ENCODE measurements at places on chromosomes 13 and 19.
A peak's percentile ranks its signal among the peaks of the same experiment; 100 is the strongest.

- DNase-seq: no peak
Measured at GRCh38 chr19:1410789-1411188, 3.4 kb downstream of the DAZAP1 start.

DNA sequence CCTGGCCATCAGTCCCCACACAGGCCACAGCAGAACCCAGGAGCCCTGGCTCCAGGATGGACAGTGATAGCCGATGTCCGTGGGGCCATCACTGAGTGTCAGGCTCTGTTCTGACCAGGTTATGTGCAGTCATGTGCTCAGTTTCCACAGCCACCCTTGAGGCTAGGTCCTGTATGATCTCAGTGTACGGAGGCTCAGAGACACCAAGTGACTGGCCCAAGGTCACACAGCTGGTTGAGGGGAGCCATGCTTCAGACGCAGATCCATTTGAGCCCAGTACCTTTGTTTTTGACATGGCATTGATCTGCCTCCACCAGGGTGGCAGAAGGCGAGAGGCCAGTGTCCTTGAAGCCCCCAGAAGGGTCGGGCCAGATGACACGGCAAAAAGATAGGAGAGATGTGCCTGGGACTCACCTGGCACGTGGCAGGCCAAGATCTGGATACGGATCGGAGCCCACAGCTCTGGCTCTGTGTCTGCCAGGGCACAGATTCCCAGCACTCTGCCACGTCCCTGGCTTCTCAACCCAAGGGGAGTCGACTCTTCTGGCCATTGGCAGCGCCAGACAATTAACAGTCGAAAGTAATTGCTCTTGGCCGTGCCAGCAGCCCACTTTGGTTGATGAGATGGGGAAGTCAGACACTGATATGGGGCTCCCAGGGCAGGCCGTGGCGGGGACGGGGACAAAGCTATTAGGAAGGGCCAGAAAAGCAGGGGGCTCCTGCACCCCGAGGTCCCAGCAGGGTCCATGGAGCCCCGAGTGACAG, 15.6 kb downstream of the EVI5L start:
- no peak for DNase-seq

GRCh38 chr13:58989556-58989955, 1174.2 kb downstream of the DIAPH3 start:
- DNase-seq: no peak

- DNase-seq: no peak
Measured at GRCh38 chr13:74093691-74094090, 40.5 kb downstream of the KLF12 start.

- no peak for DNase-seq
Measured at GRCh38 chr13:109719962-109720646, 66.3 kb downstream of the IRS2 start.

DNA sequence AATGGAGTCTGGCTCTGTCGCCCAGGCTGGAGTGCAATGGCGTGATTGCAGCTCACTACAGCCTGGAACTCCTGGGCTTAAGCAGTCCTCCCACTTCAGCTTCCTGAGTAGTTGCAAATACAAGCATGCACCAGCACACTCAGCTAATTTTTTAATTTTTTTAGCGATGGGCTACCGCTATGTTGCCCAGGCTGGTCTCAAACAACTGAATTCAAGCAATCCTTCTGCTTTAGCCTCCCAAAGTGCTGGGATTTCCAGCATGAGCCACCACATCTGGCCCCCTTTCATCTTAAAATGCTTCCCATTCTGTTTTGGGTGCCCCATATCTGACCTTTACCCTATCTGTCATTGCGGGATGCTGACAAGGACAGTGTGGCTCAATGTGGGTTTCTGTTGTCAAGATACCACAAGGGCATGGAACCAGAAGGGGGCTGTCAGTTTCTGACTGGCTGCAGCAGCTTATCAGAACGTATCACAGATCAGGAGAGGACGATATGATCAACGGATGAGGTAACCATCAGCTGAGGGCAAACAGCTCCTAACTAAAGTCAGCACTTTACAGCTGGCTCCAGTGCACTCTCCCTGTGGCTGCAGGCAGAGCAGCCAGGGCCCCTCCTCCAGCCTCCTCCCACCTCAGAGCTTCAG, 32.4 kb downstream of the GPR42 start:
- DNase-seq: no peak

DNA sequence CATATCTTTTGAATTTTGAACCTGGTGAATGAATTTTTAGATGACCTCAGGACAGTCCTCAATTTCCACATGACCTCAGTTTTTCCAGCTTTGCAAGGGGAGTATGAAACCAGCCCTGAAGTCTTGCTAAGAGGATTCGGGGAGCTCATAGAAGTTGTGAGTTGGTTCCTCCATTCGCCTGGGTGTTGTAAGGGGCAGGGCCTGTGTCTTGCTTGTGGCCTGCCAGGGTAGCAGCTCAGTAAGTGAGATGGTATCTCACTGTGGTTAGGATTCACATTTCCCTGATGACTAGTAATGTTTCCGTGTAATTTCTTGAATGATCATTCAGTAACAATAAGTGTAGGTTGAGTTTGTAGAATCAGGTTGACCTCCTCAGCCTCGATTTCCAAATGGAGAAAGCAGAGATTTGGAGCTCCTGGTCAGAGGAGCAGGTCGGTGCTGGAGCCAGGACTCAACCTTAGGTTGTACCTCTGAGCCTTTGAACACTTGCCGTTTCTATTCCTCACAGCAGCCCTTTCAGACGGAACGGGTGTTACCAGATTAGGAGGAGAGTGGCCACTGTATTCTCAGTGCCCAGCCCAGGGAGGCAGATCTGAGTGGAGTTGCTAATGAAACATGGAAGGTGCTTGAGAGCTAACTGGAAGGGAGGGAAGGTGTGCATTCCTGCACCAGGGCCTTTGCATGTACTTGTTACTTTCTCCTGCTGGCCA, 14.6 kb downstream of the NACC1 start:
- no peak for DNase-seq

DNA sequence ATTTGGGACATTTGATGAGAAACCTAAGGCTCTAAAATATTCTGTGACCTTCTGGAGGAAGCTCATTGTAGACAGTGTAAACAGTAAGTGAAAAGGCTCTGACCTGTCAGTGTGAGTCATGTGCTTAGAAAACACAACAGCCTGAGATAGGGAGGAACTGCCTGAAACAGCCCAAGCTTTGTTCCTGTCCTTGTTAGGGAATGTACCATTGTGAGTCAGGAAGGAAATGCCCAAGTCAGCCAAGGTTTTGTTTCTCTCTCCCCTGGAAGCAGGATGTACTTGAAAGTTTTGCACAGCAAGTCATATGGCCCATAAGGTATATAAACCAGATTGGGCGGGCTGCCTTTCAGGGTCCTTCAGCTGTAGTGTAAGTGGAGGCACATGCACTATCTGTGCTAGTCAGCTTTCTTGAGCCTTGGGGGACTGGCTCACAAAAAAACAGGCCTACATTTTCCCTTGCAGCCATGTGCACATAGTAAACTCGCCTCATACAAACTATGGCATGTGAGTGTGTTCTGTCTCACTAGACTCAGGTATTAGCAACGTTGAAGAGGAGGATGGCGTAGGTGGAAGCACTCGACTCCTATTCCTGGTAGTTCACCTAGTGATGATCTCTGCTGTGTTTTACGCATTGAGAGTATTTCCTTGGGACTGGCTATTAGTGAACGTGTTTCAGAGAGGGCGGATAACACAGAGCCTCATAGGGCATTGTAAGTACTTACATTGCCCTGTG, 141.2 kb upstream of the KLHL1 start:
- no peak for DNase-seq

GRCh38 chr13:43938449-43938848, 58.7 kb downstream of the LACC1 start:
- no peak for DNase-seq

GRCh38 chr13:73210218-73210883, 151.5 kb downstream of the KLF5 start:
- DNase-seq: no peak

GRCh38 chr19:48663667-48664066, 9.2 kb downstream of the NTN5 start:
- no peak for DNase-seq

GRCh38 chr13:109784590-109785140, 1.7 kb downstream of the IRS2 start:
- no peak for DNase-seq

DNA sequence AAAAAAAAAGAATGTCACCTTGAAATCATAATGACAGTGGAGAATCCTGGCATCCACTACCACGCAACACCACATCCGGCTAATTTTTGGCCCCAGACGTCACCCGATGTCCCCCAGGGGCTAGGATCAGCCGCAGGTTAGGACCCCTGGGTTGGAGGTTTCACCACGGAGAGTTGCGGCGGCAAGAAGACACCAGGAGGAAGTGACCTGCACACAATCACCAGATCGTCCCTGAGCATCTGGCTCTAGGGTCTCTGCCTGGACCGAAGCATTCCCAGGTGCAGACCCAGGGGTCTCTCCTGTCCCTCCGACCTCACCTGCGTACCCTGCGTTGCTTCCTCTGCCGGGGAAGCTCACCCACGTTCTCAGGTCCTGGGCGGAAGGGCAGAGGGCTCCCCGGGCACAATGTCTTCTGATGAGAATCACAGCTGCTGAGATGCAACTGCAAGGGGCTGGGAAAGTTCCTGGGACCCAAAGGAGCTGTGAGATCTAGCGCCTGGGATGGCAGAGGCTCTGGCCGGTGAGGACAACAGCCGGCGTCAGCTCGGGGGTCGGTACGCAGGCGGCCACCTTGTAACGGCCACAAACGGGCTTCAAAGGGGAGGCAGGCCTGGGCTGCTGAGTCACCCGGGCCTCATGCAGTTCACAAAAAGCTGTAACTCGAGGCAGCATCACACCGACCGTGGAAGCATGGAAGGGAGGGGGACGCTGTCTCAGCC, 111.2 kb downstream of the GADD45B start:
- no peak for DNase-seq

DNA sequence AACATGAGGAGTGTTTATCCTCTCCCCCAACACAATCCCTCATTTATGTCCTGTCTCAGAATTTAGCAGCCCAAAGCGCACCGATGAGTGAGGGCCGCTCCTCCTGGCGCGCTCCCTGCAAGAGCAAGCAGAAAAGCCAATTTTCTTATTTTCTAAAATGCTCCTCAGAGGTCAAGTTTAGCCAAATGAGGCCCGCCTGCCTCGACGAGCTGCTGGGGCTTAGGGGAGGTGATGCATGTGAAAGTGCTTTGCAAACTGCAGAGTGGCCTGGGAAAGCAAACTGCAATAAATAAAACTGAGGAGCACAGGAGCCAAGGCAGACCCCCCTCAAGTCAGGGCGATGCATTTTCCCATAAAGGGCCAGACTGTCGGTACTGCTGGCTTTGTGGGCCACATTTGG, 29.0 kb downstream of the CAPS start:
- DNase-seq: no peak

DNA sequence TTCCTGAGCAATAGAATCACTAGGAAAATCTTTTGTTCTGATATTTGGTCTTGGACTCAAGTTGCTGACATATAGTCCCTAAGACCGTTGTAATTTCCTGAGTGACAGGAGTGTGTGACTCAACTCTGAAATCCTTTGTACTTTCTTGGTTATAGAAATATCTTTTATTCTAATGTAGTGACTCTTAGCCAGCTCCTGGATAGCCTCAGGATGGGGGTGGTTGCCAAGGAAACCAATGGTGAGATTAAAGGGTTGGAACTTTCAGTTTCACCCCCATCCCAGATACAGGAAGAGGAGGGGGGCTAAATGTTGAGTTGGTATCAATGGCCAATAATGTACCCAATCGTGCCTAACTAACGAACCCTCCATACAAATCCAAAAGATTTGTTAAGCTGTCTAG, 41.8 kb downstream of the MBD3L2B start:
- no peak for DNase-seq

GRCh38 chr13:26880735-26881134, 120.1 kb upstream of the GPR12 start:
- no peak for DNase-seq

DNA sequence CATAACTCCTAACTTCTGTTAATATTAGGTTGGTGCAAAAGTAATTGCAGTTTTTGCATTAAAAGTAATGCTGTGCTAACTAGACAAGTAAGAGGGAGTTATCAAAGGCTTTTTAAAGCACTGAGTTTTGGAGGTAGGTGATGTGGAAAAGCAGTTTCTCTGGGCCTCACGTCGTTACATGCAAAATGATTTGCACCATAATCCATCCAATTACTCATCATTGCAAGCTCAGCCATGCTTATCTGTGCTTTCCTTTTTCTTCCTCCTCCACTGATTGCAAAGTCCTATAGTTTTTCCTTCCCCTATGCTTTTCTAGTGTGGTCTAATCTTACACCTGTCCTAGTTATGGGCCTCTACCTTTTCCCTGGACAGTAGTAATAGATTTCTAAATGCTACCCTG, 35.4 kb upstream of the INTS6 start:
- DNase-seq: no peak

- DNase-seq: peak; percentile 56
Measured at GRCh38 chr13:44921931-44922758, 67.1 kb downstream of the NUFIP1 start.

DNA sequence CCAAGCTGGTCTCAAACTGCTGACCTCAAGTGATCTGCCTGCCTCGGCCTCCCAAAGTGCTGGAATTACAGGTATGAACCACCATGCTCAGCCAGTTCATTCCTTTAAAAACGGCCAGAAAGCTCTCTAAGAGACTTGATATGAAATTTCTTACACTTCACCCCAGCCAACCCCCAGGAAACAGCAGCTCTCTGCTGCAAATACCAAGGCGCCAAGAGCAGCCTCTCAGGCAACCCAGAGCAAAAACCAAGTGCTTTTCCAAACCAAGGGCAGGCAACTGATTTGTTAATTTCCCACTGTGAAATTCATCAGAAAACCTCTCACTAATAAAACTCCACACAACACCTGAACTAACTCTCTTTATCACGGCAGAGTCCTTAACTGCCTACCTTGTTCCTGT, 44.9 kb downstream of the LATS2 start:
- DNase-seq: no peak

DNA sequence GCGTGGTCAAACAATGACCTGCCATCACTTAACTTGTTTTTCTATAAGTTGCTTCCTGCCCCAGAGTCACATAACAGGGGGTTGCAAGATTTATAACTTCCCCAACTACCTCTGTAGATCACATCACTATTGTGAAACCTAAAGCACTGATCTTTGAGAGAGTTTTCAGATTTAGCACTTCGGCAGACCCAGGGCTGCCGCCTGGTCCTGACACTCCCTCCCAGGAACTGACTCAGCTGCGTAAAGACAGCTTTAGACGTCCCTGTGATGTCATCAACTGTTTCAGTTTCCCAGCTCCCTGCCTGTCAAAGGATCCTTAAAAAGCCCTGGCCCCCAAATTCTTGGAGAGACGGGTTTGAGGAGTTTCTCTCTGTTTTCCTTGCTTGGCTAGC, 33.3 kb downstream of the IGFL2 start:
- DNase-seq: no peak

GRCh38 chr13:38346764-38347163, 2.9 kb upstream of the UFM1 start:
- DNase-seq: no peak

GRCh38 chr13:75555836-75556235, 6.2 kb downstream of the UCHL3 start:
- DNase-seq: no peak

- DNase-seq: no peak
Measured at GRCh38 chr13:104015646-104016396, 949.6 kb upstream of the SLC10A2 start.

- no peak for DNase-seq
Measured at GRCh38 chr19:14023404-14024235, 4.3 kb upstream of the RLN3 start.

GRCh38 chr13:113850722-113851479, 13.0 kb downstream of the GAS6 start:
- DNase-seq: no peak

- no peak for DNase-seq
Measured at GRCh38 chr13:75927183-75927669, 291.1 kb downstream of the LMO7 start.
